ENCODE measurements at places on chromosomes 6 and 20.

GRCh38 chr6:54266400-54266923 is 41.8 kb upstream of the TINAG start:
- no peak for DNase-seq

DNA sequence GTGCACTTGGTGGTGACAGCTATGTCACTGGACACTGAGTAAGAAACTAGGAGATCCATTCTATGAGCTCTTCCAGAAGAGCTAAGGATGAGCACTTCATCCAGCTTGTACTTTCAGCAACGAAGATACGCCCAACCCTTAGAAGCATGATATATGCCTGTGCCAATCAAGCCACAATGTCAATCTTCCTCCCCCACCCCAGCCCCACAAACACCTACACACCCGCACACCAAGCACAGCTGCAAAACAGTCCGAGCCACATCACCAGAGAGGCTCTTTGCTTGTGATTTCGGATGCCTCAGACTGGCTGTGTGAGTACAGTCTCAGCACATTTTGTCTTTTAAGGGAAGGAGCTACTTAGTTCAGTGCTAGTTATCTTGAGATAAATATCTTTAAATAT is 260.5 kb downstream of the FOXC1 start:
- DNase-seq: no peak

DNA sequence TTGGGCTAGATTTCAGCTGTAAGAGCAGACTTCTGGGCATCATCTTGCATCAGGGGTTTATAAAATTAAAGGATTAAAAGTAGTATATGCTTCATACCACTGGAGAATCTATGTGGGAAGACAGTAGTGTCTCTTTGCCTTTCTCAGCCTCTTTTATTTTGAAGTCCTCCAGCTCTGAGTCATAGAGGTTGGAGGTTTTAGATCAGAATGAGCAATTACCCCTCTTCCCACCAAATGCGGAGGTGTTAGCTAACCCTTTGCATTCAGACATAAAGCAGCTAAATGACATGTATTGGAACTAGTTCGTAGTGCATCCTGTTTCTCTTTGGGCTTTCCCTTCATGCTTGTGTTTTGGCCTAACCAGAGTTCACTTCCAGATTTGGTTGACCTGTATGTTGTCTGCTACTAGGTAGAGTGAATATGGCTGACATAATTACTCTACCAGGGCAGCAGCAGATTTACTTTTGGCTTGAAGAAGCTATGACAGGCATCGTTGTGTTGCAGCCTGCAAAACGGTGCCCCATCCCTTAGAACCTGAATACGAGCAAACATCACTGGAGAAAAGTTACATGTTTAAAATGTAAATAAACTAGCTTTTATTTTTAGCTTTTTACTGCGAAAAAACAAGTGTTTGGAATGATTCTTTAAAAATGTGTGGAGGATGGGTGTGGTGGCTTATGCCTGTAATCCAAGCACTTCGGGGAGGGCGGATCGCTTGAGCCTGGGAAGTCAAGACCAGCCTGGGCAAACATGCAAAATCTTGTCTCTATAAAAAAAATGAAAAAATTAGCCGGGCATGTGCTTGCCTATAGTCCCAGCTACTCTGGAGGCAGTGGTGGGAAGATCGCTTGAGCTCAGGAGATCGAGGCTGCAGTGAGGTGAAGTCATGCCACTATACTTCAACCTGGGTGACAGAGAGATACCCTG is 82.2 kb downstream of the MYO6 start:
- peak; percentile 93 for DNase-seq

DNA sequence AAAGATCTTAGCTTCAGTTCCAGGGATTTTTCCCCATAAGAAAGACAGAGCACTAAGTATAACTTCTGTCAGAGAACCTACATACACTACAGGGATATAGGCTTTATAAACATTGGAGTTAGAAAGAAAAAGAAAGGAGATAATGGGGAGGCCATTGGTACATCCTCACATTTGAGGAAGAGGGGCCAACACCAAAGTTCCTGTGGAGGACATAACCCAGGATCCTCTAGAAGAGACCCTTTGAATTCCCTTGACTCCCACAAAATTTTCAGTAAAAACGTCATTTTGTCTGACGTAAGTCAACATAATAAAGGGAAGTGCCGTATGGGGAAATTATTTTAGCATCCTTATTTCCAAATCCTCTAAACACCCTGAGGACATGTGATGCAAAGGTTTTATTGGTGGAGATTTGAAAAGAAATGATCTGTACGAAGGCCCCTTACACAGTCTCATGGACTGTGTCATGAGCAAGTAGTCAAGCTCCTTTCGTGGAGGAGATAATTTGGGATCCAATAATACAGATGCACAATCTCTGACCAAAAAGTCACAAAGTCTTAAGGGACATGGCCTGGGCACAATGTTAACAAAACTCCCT is 33.2 kb downstream of the HLA-DRA start:
- DNase-seq: no peak

DNA sequence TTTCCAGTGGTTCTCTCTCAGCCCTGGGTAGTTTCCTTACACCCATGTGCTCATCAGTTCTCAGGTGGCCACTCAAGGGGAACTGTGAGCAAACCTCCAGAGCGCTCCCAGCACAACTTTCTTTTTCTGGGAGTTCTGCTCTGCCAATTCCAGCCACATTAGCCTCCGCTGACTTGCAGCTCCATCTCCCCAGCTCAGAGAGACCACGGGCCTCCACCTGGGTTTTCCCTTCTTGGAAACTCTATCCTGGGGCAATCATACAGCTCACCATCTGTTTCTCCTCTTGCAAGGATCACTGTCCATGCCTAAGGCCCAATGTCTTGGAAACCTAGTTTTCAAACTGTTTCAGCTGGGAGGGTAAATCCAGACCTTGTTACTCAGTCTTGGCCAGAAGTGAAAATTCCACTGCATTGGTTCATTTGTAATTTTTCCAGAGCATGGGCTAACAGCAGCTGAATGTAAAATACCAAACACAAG is 129.9 kb downstream of the EYA2 start:
- peak; percentile 35 for DNase-seq

- DNase-seq: no peak
These were observed 59.5 kb downstream of the MANEA start for GRCh38 chr6:95636552-95637431.

DNA sequence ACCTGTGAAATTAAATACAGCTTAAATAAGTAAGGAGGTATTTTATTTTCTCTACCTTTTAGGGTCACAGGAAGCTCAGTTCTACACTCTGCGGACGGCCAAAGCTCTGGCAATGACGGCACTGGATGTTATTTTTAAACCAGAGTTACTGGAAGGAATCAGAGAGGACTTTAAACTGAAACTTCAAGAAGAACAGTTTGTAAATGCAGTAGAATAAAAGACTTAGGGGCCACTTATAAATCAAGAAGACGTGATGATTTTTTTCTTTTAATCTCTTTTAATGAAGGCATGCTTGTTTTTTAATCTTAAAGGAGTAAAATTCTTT is 16.2 kb downstream of the PM20D2 start:
- no peak for DNase-seq

DNA sequence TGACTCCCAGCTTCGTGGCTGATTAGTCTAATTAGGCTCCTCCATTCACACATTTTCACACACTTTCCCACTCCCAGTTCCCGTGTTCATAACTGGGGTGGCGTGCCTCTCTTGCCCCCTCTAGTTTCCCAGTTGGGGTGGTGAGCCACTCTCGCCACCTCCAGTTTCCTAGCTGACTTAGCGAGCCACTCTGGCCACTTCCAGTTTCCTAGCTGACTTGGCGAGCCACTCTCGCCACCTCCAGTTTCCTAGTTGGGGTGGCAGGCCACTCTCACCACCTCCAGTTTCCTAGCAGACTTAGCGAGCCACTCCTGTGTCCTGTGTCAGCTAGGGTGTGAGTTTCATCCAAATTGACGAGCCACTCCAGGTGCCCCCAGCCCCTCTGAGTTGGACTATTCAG is 7.4 kb upstream of the GMPR start:
- DNase-seq: no peak

GRCh38 chr20:53755733-53756531 is 162.3 kb upstream of the ZNF217 start:
- no peak for DNase-seq

DNA sequence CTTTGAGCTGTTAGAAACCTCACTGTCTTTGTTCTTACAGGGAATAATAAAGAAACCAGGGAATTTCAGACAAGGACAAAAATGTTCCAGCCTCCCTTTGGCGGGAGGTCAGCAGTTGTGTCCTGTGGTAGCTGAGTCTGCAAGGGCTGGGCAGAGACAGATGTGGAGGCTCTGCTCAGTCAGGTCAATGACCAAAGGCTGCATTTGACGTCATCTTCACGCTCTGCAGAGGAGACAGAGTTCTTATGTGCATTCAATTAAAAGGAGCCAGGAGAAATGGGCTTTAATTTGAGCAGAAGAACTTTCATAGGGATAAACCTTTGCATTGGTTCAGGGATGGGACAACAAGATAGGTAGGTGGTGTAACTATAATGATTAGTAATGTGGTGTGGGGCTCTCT is 45.1 kb upstream of the FOXA2 start:
- DNase-seq: no peak

All from GM23248 (cell line).